ENCODE measurements at places on chromosomes 12 and 14. TPM values are rescaled to one million over a fixed set of nuclear protein-coding genes. Genes with fewer than 3 reads are reported as not detected.

Gene SLC38A4
- 0.94 TPM for total RNA-seq

Gene KLHL33
- total RNA-seq: 0.31 TPM

Gene SLC5A8
- total RNA-seq: 1.4 TPM

Gene KCNH3
- total RNA-seq: 7.5 TPM

Gene NDRG2
- total RNA-seq: 68.5 TPM

Gene RNASE1
- 9.2 TPM for total RNA-seq
